ENCODE measurements at places on chromosomes 3 and 15.
A peak's percentile ranks its signal among the peaks of the same experiment; 100 is the strongest.

GRCh38 chr3:11671648-11672100 lies 28.0 kb upstream of the VGLL4 start:
- no peak for DNase-seq

- no peak for DNase-seq
Measured at GRCh38 chr15:75368689-75369239, 357 bp upstream of the MAN2C1 start.

DNA sequence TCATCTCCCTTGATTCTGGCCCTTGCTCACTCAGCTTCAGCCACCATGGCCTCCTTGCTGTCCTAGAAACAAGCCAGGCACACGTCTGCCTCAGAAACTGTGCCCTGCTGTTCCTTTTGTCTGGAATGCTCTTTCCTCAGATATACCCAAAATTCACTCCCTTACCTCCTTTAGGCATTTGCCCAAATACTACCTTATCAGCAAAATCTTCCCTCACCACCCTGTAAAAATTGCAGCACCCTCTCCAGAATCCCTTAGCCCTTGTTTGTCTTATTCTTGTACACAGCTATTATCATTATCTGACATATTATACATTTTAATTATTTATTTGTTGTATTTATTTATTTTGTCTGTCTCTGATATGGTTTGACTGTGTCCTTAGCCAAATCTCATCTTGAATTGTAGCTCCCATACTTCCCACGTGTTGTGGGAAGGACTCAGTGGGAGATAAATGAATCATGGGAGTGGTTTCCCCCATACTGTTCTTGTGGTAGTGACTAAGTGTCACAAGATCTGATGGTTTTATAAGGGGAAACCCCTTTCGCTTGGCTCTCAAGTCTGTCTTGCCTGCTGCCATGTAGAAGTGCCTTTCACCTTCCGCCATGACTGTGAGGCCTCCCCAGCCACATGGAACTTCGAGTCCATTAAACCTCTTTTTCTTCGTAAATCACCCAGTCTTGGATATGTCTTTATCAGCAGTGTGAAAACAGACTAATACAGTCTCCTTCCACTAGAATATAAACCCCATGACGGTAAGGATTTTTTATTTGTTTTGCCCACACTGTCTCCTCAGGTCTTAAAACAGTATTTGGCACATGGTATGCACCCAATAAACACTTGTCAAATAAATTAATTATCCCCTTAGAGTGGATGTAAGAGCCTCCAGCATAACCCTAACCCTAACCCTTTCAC lies 60.0 kb upstream of the STT3B start:
- DNase-seq = no peak

- no peak for DNase-seq
Measured at GRCh38 chr3:1962396-1963088, 136.1 kb upstream of the CNTN4 start.

- no peak for DNase-seq
Measured at GRCh38 chr3:64221571-64222257, 3.6 kb downstream of the PRICKLE2 start.

- no peak for DNase-seq
Measured at GRCh38 chr15:73906346-73907034, 19.8 kb upstream of the LOXL1 start.

GRCh38 chr3:186823386-186823785 lies 17.1 kb upstream of the RFC4 start:
- no peak for DNase-seq

DNA sequence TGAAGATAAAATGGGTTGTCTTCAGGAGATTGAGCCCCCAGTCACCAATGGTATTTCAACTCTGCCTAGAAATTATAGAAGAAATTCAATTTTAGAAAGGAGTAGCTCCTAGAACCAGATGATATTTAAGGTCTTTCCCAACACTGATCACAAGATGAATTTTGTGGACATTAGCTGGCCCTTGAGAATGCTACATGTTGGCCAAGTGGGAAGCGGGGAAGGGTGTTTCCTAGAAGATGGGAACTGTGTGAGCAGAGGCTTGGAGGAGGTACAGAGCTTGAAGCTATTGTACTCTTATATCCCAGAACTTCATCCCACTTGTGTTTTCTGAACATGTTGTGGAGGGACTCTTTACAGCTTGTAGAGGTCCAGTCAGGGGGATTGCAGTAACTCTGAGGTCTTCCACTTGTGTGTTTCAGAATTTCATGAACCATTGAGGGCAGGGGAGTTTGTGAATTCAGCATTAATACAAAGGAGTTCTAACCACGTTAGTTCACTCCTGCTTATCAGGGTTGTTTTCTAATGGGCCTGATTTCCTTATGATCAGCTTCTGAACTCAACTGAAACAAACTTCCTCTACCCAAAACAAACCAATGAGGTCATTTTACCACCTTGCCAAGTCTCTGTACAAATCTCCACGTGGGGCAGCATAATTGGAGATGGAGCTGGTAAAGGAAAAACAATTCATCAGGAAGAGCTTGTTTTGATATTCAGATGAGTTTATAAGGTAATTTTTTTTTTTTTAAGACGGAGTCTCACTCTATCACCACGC lies 152.6 kb upstream of the TPM1 start:
- DNase-seq = no peak

DNA sequence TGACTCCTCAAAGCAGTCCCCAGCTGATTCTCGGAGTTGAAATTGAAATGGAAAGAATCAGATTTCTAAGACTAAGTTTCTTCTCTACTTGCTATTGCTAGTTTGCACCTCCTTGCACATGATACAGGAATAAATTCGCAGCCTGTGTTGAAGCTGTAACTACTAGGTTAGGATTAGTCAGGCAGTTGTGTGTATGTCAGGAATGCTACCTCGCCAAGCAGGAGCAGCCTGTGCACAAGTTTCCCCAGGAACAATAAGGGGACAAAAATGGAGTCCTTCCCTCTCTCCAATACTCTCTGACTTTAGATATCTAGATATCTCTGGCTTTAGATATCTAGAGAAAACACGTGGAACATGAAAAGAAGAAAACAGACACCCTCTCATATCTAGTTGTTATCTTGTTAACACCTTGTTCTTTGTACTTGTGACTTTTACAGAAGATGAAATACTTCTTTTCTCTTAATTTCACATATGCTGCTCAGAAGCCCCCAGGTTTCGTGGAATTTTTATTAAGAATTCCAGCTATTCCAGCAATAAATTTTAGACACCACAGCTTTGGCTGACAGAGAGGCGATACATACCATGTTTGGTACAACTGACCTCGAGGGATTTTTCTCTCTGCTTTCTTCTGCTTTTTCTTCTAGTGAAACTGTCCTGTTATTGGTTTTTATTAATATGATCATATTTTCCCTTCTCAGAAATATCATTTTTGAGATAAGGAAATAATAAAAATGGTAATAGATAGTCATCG lies 56.1 kb upstream of the CMSS1 start:
- DNase-seq = no peak

DNA sequence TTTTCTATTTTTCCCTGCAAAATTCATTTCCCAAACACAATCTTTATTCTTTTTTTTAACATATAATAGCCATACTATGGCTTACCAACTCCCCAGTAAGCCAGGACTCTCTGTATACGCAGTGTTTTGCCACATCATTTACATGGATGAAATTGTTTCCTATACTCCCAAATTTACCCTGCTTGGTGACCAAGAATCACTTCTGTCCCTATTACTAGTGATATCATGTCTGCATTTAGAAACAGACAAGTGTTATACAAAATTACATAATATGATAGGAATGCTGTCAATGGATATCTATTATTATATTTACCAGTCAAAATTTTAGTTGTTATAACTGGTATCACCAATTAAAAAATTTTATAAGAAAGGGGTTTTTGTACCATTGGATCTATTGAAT lies 77.8 kb downstream of the LIPC start:
- DNase-seq = no peak

DNA sequence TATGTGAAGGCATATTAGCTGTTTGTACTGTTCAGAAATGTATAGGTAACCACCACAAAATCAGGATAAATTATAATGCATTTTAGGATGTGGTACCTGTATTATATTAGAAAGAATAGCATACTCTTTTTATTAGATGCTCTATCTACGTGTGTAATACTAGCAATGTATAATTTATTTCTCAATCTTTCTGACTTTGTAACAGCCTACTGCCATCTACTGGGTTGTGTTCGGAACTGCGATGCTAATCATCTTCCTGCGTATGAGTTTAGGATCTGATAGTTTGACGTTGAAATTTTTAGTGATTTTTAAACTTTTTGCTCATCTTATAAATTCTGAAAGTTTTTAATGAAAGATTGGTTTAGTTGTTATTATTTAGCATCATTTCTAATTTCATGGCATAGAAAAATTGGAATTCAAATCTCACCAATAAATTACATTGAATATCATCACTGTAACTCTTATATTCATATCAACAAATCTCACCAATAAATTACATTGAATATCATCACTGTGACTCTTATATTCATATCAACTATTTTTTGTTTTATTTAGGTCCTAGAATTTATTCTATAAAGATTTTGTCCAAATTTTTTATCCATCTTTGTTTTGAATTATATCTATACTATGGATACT lies 322.7 kb upstream of the ZNF717 start:
- DNase-seq = peak; percentile 2

GRCh38 chr3:11154036-11154952 lies at the start of gene HRH1:
HRH1 (plus strand) TSS chr3:11154493; CDS start chr3:11259038, 104,545 bp downstream.
- no peak for DNase-seq

DNA sequence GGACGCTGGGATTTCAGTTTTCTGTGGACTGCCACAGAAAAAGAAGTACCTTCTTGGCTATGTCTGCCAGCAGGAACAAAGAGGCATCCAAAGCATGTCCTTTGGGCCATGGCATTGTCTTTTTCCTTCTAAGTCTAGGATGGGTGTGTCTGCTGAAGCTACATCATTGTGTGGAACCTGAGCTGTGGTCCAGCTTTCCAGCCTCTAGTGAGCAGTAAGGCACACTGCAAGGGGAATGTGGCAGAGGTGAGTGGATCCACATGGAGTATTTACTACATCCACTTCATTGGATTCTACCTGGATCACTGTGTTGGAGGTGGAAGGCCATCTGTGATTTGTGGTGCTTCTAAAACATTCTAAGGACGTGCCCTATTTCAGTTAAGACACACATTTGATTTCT lies 23.7 kb downstream of the CMTM8 start:
- DNase-seq = no peak

DNA sequence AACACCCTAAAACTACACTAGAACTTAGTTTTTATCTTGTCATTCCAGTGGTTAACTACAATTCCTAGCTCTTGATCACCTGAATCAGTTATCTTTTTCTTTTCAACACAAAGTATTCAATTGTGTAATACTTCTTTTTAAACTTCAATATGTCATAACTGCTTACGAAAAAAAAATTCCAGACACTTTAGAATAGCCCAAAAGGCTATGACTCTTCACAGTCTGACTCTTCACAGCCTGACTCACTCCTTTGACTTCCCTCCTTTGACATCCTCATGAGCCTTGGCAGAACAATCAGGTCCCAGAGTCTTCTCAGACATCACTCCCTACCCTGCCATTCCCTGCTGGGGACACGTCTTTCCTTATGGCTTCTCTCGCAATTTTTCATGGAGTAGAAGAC lies 727.1 kb downstream of the ROBO1 start:
- no peak for DNase-seq

DNA sequence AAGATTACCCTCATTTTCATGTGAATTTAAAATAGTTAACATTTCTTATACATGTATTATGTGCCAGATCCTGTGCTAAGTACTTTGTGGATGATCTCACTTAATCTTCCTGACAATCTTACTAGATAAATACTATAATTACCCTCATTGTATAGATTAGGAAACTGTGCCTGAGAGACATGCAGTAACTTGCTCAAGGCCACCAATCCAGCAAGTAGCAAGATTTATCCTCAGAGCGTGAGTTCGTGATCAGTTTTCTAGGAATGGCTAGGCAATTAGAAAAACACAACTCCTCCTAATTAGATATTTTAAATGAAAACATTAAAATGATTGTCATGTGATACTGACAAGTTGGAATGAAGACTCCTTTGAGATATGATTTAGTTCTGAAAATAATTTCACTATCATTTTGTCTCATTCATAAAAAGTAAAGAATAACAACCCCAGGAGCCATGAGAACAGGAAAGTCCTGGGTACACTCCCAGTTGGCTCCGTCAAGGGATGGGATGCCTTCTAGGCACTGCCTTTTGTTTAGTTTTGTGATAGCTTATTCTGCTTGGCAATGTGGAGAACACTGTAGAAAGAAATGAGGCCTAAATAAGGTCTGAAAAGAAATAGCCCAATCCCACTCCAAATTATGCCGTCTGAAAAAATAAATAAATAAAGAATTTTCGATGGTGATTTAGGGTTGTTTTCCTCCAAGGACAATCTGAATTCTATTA lies 61.3 kb downstream of the FBN1 start:
- no peak for DNase-seq

- no peak for DNase-seq
Measured at GRCh38 chr3:170012683-170013400, 25.0 kb upstream of the GPR160 start.

GRCh38 chr15:74261041-74261440 lies 24.9 kb downstream of the CCDC33 start:
- DNase-seq = no peak

GRCh38 chr15:65547841-65548240 lies 17.6 kb downstream of the HACD3 start:
- no peak for DNase-seq

DNA sequence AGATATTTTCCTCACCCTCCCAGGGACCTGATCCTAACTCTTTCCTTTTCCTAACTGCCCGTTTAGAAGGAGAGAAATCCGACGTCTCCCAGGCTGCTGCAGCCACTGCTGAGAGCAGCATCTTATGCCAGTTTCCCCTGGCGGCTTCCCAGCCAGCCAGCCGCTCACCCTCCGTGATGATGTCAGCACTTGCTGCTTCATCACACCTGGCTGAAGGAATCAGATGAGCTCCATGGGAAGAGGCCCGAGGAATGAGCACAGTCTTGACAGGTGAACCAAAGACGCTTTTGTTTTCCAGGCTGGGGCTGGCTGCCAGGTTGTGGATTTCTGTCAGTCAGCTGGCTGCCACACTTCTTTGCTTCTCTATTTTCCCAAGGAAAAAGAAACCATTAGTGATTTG lies 445.1 kb upstream of the RBMS3 start:
- DNase-seq = no peak

- no peak for DNase-seq
Measured at GRCh38 chr3:101530686-101531047, 17.7 kb upstream of the SENP7 start.

DNA sequence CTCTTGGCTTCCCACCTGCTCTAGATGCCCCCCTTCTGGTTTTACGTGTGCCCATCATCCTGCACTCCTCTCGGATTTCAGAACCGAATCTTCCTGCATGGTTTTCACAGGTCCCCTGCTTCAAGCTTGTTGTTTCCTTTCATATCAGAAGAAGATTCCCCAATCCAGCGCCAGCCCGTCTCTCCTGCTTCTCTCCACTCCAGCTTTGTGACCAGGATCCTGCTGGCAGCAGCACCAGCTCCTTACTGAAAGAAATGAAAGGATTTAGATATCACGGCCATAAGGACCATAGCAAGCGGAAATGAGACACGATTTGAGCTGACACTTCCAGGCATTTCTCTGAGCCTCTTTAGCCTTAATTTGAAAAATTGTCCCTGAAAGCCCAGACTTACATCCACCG lies 180.3 kb upstream of the UBE3A start:
- DNase-seq = no peak

DNA sequence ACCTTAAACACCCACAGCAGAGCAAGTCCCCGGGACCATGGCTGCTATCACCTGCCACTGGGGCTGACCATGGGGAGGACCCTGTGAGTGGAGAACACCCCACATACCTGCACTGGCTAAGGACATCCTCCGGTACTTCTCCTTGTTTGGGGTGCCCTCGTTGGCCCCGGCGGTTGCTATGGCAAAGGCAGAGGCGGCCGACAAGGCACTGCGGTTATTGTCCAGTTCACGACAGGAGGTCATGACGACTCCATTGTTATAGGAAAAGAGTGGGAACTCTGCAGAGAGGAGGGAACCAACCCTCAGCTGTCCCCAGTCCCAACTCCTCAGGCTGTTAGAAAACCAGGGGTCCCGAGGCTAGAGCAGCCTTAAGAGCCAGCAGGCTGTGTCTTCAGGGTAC lies 54.8 kb upstream of the CTSH start:
- no peak for DNase-seq
